ENCODE measurements at places on chromosomes 6 and 20.

DNA sequence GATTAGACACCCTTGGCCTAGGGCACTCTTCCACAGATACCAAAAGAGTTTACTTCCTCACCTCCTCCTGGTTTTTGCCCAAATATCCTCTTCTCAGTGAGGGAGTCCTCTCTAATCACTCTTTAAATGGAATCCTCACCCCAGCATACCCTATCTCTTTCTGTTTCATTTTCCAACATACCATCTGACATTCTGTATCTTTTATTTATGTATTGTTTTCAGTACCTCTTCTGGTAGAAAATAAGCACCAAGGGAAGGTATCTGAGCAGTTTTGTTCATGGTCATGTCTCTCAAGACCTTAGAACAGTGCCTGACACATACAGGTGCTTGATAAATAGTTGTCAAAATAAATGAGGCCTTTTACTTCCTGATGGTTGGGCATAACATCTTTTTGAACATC, 55.1 kb downstream of the KIAA0408 start:
- no peak for DNase-seq

DNA sequence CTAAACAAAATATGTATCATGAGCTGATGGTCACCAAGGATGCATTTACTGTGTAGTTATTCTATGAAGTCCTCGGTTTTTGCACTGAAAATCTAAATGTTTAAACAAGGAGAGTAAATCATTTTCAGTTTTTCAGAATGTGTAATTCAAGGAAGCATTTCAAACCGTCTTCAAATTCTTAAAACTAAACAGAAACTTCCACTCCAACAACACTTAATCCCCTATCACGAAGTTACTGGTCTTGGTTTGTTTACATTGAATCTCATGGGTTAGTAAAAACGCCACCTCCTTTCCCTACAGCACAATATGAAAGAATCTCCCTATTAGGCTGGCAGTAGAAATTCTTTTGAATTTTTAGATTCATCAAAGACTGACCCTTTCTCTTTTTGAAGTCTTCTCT, 192.9 kb downstream of the AIG1 start:
- DNase-seq, result no peak

DNA sequence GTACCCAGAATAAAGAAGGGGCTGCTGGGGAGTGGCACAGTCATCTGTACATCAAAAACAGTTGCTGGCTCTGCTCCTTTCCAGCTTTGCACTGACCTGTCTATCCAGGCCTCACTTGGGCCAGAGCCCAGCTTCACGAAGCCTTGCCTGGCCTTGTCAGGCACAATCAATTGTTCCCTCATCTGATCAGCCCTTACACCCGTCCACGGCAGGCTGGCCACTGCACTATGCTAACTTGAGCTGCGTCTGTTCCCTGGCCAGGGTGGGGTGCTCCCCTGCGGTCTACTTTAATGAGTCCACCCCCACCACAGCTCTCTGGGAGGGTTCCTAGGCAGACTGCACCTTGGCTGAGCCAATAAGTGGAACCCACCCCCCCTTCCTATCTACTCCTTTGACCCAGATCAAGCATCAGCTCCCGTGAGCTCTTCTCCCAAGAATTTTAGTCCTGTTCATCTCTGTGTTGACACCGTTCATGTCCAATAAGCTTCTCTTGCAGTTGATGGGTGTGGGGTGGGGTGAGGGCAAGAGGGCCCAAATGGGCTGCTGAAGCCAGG, 74.3 kb upstream of the MLN start:
- DNase-seq, result no peak

DNA sequence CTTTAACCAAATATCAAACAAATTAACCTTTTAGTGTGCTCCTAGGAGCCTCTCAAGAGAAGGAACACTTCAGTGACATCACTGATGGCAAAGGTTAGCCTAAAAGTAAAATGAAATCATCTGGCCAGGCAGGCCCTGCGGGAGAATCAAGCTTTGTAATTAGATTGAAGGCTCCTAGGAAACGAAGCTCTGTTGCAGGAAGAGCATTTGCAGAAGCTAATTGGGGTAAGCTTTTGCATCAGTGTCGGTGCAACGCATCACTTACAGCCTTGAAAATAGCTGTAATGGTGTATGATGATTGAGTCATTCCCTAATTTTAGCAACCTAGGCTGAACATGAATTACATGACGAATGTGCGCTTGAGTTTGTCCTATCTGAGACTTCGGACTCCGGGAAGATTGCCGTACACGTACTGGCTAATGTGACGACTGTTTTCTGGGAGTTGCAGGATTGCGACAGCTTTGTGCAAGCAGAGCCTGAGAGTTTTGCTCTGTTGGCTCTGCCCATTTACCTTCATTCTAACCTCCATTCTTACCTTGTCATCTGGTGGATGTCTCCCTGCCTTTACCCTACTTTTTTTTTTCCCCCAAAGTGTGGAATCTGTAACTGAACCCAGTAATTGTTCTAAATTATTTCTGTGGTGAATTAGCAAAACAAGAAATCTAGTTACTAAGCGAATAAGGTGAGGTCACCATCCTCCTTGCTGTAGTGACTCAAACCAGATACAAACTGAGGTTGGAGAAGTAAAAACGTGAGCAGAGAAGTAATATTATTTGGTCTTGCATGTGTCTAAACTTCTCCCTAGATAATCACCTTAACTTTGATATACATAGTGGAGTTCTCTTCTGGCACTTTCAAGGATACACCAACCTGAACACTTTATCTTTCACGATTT, 675.9 kb upstream of the CITED2 start:
- DNase-seq, result no peak

DNA sequence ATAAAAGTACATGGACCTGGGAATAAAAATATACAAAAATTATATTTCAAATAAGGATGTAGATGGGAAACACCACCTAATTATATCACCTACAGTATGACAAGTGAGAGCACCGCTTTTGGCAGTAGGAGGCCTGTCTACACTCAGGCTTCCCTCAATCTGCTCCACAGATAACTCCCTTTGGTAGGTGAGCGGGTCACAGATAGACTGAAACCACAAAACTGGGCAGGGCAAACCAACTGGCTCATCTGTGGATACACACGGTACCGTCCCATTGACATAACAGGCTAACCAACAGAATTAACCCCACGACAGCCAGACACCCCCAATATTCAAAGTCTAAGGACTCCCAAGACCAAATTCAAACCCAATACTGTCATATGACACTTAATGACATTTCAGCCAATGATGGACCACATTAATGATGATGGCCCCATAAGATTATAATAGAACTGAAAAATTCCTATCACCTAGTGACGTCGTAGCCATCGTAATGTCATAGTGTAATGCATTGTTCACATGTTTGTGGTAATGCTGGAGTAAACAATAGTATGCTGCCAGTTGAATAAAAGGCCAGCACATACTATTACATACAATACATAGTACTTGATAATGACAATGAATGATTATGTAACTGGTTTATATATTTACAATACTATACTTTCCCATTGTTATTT, 109.7 kb downstream of the MBOAT1 start:
- DNase-seq, result no peak

- no peak for DNase-seq
These were observed 92.5 kb downstream of the CD83 start for GRCh38 chr6:14210077-14210476.

GRCh38 chr6:5729813-5730517, 276.8 kb downstream of the NRN1 start:
- DNase-seq, result no peak

DNA sequence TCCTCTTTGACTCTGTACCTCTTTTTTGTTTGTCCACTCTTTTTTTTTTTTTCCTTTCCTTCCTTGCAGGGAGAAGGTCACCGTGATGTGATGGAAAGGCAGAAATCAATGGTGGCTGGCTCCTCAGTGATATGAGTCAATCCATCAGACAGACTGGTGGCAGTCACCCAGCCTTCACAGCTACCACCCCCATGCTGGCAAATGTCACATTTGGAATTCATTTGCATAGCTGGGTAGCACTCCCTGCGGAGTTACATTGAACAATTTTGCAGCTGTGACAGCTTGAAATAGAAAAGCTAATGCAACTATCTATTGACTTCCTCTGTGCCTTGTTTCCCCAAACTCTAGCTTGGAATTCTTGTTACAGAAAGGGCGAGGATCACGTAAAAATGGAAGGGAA, 668.4 kb downstream of the C6orf118 start:
- no peak for DNase-seq

GRCh38 chr6:156735751-156736150, 41.4 kb upstream of the ARID1B start:
- no peak for DNase-seq

DNA sequence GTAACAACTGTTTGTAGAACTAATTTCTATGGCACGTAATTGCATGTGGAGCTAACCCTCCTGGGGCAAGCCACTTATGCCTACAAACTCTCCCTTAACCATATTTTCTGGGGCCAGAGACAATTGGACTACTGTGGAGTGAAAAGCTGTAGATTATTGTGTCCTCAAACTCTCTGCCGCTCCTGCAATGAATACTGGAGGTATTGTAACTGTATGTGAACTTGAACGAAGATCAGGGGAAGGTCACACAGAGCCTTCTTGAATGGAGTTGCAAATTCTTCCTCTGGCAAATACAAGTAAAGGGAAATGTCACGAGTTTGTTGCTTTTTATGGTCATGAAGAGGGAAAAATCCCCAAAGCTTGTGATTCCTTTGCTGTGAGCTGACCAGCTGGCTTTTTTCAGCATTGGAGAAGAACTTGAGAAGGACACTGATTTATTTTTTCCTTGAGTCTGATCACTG, 18.2 kb downstream of the AKAP12 start:
- DNase-seq, result no peak

GRCh38 chr6:160137989-160138835, 16.6 kb downstream of the SLC22A1 start:
- DNase-seq, result peak; percentile 51

DNA sequence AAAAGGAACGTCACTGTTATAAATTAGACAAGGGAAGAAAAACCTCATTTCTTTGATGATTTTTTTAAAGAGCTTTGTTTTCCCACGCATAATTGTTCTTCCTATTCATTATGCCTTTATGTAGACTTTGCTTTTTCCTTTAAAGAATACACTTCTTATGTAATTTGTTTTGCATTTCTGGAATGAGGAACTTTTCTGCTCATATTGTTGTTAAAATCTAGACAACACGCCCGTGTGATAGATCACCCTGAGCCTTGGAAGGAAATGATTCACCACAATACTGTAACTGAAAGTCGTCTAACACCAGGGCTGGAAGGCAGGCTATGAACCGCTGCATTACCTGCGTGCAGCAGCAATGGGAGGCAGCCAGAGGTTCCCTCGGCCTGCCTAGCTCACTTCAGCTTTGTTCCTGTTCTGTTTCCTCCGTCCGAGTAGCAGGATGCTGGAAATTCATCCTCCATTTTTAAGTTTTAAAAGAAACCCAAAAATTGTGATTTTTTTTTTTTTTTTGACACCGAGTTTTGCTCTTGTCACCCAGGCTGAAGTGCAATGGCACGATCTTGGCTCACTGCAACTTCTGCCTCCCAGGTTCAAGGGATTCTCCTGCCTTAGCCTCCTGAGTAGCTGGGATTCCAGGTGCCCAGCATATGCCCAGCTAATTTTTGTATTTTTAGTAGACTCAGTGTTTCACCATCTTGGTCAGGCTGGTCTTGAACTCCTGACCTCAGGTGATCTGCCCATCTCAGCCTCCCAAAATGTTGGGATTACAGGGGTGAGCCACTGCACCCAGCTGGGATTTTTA, 49.6 kb upstream of the ZNF217 start:
- peak; percentile 44 for DNase-seq

DNA sequence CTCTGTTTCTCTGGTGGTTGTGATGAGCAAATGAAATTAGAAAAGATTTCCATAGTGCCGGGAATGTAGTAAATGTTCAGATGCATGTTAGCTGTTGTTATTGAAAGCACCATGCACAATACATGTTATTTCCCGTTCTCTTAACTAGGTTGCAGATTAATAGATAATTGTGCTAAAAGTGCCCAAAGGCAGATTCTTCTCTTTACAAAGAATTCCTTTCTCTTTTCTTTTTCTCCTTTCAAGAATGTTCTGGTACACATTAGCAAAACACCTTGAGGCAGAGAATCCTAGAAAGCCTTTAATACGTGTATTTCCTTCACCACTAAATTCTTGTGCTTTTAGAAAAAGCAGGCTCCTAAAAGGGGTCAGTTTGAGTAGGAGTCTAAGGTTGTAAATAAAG, 121.1 kb upstream of the ASF1A start:
- DNase-seq, result no peak

- DNase-seq, result no peak
These were observed 32.8 kb downstream of the LAMA4 start for GRCh38 chr6:112221561-112221960.

DNA sequence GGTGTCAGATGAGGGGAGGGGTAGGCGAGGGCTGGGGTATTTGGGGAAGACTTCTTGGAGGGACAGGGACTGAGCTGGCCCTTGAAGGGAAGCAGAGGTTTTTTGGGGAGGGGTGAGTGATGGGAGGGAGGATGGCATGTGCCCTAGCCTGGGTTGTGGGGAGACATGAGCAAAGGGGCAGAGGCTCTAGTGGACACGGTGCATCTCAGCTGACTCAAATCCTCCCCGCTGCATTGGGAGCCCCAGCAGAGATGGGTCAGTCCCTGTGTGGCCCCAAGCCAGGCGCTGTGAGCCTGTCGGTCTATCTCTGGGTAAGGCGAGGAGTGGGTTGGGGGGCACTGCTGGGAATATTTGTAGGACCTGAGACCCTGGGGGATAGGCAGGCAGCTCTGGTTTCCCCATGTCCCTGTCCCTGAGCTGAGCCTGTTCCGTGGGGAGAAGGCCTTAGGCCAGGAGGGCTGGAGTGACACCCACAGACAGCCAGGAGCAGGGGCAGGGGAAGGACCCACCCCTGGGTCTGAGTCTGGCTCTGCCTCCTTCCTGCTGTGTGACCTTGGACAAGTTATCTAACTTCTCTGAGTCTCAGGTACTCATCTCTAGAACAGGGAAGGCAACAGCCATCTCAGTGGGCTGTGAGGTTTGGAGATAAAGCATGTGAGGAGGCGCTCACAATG, 36.0 kb downstream of the SPDEF start:
- no peak for DNase-seq

- DNase-seq, result no peak
These were observed 3.8 kb upstream of the AFG1L start for GRCh38 chr6:108291091-108291490.

DNA sequence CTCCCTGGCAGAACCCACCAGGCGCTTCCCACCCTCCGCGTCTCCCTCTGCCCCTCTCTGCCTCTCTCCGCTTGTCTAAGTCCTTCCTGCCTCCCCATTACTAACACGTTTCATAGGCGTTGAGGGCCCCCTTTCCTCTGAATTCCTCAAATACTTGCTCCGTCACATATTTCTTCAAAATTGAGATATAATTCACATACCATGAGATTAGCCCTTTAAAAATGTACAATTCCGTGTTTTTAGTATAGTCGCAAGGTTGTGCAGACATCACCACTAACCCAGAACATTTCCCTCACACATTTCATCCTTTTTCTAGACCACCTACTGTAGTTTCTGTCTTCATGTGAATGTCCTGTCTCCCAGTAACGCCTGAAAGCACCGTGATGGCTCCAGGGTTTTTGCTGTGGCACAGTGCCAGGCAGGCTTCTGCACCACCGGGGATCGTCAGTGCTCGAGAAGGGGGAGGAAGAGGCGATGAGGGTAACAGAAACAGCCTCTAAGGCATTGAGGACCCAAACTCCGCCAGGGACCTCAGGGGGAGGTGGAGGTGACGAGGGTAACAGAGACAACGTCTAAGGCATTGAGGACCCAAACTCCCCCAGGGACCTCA, 141.9 kb upstream of the SNX9 start:
- DNase-seq, result no peak

- DNase-seq, result no peak
These were observed 59.2 kb downstream of the PPP1R16B start for GRCh38 chr20:38864662-38865061.

GRCh38 chr6:157513004-157513603, 132.1 kb downstream of the ZDHHC14 start:
- no peak for DNase-seq

Data from germinal center (tissue), 1 donor.